ENCODE measurements at places on chromosomes 12 and 14.

DNA sequence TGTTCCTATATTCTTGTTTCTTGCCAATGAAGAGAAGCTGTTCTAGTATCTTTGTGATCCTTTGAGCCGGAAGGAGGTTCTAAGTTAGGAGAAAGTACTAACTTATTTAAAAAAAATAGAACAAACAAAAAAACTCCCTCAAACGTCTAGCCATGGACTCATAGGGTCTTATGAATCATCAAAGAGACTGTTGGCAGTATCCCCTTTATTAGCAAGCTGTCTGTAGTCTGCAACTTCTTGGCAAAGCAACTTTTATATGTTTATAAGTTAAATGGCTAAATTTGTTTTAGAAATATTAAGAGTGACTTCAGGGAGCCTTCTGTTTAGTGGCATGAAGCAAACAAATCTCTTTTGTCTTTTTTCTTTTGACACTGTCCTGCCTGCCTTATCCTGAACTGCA lies 291.9 kb downstream of the FUT8 start:
- no peak for DNase-seq

DNA sequence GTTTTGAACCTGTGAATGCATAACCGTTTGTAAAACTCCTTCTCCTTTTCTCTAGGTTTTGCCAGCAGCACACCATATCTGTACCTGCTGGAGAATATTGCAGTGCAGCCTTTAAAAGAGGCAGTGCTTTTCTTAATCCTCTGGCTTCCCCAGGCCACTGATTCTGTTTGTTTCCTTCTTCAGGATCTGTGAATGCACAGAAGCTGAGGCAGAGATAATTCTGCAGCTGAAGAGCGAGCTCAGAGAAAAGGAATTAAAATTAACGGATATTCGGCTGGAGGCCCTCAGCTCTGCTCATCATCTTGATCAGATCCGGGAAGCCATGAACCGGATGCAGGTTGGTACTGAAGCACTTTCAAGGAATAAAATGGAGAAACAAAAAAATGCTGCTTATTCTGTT lies 348.7 kb downstream of the NAV3 start:
- DNase-seq = no peak

GRCh38 chr12:49126852-49127763 lies 4.1 kb downstream of the TUBA1B start:
- DNase-seq = no peak

DNA sequence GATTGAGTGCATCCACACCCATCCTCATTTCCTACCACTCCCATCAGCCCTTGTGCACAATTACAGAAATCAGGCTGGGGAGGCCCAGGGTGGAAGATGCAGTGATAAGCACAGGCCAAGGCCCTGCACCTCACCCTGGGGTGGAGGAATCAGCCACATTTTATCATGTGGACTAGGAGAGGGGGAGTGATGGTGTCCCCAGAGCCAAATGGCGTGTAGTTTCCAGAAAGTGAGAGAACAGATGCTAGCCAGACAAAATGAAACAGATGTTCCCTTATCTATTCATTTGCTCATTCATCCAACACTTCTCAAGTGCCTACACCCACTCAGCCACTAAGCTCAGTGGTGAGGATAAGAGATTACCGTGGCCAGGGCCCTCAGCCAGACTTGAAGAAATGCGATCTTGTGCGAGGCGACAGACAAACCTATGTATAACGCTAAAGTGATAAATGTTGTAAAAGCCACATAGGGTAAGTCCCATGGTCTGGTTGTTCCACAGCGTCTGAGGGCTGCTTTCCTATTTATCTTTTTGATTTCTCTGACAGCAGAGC lies 93.6 kb downstream of the STAB2 start:
- no peak for DNase-seq

DNA sequence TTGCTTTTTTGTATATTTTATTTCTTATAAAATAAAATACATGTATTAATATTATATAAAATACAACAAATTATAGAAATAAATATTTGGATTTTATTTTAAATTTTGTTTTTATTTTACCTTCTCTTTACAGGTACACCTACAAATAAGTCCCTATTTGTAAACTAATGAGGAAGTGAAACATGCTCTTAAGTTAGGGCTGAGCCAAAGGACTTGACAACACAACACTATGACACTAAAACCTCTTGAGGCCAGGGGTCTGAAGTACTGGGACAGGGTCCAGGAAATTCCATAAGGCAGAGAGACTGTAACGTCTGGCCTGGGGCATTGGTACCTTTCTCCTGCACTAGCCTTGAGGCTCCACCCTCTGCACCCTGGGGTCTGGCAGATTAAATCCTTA lies 293.2 kb downstream of the FOXN3 start:
- DNase-seq = no peak

GRCh38 chr14:90726656-90727055 lies 89.6 kb downstream of the TTC7B start:
- no peak for DNase-seq

DNA sequence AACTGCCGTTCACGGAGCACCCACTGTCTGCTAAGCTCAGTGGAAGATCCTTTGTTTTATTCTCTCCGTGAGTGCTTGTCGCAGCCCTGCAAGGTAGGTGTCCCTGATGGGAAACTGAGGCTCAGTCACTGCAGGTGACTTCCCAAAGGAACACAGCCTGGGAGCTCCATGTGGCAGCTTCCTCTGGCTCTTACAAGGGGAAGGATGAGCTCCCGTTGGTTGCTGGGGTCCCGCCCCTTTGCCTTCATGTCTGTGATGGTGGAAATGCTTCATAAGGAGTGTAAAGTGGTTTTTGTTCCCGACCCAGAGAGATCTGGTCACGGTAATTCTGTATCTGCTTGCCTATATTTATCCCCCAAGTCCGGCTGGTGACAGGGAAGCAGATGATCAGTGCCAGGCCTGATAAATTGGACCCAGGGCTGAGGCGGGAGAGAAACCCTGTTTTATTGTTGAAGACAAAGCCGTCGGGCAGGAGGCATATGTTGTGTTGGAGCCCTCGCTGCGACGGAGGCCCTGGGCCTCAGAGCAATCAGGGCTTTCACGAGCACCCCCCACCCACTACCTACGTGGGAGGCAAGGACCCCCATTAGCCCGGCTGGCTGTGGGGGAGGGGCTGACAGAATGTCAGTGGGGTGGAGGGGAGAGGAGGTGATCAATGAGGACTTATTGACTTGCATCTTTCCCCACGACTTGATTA lies 91.9 kb downstream of the KIF26A start:
- DNase-seq = no peak

GRCh38 chr14:81122326-81122725 lies 98.4 kb downstream of the GTF2A1 start:
- no peak for DNase-seq

- no peak for DNase-seq
Measured at GRCh38 chr14:40494483-40494882, 1062.2 kb upstream of the FBXO33 start.

DNA sequence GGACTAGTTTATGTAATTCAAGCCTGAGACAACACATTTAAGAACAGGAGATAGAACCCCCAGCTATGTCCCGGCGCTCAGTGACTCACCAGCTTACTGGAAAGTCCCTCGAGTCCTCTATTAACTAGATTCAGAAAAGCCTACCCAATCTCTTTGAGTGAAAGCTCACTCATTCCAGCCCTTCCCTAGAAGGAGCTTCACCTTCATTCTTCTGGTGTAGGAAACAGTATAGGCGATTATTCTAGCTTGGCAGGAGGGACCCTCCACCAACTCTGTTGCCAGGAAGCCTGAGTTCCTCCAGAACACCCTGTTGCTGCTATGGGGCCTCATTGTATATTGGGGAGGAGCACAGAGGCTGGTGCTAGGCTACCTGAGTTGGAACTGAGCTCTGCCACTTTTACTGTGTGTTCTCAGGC lies 57.2 kb upstream of the AEBP2 start:
- DNase-seq = no peak

Measured in NCI-H1436 treated with DMSO at 0.1 percent for 48 hours (cell line).